Activated gamma-delta T cell treated with anti-CD3 and anti-CD28 coated beads, Interleukin-2, amount 50 U/mL, for 16 hours (primary cell): ENCODE measurements at places on chromosomes 6 and 20.

DNA sequence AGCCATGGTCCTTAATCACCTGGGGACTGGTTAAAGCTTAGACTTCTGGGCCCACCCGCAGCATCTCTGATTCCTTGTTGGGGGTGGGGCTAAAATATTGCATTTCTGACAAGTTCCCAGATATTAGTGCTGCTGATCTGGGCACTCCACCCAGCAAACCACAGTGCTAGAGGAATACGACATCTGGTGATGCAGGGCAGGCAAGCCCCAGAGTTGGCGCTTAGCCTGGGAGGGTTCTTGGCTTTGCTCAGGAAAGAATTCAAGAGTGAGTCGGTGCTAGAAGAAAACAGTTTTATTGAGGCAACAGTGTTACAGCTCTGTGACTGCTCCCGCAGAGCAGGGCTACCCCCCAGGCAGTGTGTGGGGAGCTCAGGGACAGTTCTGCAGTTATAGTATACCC, 210.7 kb downstream of the TFAP2C start:
- DNase-seq, result no peak

DNA sequence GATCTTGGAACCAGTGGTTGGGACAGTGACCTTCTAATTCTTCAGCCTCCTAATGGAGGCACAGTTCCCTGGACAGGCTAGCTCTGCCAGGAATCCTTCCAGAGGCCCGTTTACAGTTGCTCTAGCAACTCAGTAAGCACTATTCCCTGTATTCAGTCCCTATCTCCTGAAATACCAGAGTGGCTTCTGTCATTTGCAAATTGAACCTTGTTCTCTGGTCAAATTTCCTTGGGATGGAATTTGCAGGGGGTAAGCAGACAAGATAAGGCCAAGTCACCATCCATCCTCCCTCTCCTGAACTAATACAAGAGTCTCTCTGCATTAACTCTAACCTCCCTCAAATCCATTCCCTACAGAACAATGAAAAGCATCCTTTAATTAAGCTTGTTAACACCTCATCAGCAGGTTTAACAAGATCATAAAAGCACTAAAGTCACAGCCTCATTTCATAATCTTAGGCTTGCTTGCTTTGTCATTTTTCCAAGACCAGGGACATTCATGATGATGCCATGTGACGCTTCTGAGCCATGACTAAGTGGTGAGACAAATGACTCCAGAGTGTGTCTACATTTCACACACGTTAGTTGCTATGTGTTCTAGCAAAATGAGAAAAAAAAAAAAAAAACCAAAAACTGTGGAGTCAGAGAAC, 37.1 kb downstream of the SLC22A23 start:
- no peak for DNase-seq

DNA sequence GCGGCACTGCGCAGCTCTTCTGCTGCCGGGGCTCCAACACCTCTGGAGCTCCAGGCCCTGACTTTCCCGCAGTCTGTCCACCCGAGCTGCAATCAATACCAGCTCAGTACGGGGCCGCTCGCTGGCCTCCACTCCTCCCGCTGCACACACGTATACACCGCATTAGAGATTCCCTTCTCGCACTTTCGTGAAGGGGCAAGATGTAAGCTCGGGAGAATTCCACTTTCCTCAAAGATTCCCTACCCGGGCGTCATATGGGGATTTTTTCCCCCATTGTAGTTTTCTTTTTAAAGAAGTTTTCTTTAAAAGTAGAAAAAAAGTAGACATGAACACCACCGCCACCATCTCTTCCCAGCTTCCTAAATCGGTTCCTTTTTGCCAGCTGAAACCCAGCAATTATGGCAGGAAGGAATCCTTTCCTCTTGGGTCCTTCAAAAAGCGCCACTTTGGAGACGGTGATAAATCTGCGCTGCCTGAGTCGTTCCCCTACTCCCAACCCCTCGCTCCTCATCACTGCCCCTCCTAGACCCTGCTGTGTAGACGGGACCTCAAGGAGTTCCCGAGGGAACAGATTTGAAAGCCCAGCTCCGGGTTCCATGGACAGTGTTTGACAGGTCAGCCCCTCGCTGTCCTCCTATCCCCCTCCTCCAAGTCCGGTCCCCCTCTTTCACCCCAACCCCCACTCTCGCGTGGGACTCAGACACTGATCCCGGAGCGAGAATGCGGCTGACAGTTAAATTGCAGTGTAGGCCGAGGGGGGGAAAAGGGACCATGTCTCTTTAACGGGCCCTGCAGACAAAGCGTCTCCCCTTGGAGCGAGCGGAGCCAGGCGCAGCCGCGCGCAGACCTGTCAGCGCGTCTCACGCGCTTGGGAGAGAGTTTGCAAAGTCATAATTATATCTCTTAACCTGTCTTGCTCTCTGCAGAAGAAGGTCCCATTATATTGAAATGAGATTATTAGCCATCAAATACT, 39.5 kb downstream of the NCR2 start:
- DNase-seq, result no peak

DNA sequence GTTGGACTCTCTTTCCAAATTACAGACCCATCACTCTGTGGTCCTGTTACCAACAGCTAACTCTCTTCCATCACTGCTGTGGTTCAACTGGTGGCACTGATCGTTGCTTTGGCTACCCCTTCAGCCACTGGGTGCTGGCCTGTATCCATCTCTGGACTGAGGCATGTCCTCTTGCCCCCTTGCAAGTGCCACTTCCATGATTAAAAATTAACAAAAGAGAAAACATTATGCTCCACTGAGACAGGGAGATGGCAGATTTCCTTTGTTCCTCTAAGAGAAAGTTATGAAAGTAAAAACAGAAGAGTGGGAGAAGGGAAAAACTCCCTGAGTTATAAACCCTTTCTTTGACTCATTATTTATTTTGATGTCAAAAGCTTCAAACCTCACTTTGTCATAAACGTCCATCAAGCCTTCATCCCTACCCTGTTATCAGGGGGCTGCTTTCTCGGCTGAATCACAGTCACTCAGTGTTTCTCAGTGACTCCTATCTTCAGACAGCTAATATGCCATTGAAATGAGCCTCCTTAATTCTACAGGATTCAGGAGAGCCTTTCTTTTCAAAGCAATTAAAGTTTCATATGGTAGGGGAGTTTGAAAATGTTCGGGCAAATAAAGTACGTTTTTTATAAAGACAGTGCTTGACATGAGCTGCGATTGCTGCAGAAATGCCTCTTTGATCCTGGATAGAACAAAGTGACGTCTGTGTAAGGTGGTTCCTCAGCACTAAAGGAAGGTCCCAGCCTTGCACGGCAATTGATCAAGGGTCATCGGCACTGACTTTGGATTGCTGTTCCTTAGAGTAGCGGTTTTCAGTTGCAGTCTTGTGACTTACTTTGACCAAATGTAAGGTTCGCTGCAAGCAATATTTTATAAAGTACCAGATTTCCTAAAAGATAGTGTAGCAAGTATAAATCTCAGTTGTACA, 49.9 kb upstream of the PBOV1 start:
- DNase-seq, result no peak

GRCh38 chr6:34656378-34657036, 40.1 kb downstream of the ILRUN start:
- DNase-seq, result no peak

DNA sequence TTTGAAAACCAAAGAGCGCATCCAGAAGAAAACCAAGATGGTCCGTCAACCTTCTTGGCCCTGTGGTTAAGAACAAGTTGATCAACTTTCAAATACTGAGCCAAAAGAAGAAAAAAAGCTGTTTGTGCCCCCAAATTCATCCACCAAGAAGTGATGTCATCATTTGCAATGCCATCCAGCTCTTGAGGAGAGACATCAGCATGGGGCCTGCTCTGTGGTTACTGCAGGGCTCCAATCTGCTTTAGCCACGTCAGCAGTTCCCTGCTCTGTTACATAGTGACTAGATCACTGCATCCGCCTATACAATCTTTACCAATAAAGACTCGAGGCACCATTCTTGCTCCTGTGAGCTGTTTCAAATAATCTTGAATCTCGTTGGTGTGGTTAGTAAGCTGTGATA, 75.0 kb upstream of the BLCAP start:
- no peak for DNase-seq

- DNase-seq, result no peak
Measured at GRCh38 chr6:118501765-118502164, 46.3 kb upstream of the PLN start.

- DNase-seq, result no peak
Measured at GRCh38 chr20:63483834-63484233, 11.4 kb upstream of the KCNQ2 start.

DNA sequence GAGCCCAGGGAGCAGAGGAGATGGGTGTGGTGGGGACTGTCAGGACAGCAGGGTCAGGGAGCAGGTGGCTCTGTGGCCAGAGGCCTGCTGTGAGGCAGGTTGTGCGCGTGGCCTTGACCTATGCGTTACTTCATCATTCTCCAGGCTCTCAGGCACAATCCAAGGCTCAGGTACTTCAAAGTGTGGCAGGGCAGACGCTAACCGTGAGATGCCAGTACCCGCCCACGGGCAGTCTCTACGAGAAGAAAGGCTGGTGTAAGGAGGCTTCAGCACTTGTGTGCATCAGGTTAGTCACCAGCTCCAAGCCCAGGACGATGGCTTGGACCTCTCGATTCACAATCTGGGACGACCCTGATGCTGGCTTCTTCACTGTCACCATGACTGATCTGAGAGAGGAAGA, 535 bp downstream of the NCR2 start:
- DNase-seq, result no peak

GRCh38 chr6:34657307-34657978, 39.1 kb downstream of the ILRUN start:
- no peak for DNase-seq

GRCh38 chr20:55417836-55418235, 587.5 kb downstream of the CBLN4 start:
- no peak for DNase-seq

DNA sequence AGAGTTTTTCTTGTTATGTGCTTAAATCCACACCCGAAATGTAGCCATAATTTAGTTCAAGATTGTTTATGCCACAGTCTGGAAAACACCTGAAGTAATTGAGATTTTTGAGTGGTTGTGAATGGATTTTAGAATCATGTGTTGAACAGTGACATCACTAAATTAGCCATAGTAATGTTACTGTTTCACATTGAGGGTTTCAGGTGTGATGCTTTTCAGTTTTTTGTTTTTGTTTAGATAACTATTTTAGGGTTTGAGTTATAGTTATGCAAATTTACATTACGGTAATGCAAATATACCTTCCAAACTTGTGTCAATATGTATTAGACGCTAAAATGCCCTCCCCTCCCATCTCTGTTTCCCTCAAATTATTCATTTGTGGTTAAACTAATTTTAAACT, 22.9 kb downstream of the QKI start:
- DNase-seq, result no peak

DNA sequence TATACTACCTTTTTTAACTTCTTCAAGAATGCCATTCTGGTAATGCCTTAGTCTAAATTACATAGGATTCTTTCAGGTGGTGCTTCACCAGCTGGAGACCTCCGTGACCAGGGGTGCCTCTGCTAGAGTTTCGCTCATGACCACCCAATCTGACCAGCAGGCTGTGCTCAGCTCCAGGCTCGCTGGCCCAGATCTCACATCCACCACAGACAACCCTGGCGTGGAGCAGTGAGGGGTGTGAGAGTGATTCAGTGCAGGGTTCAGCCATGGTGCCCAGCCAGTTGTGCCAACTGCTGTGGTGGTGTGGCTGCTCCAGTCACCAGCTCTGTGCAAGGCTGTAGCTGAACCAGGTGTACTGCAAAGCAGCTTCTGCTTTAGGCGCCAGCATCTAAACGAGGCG, 198.6 kb downstream of the MMUT start:
- DNase-seq, result no peak

DNA sequence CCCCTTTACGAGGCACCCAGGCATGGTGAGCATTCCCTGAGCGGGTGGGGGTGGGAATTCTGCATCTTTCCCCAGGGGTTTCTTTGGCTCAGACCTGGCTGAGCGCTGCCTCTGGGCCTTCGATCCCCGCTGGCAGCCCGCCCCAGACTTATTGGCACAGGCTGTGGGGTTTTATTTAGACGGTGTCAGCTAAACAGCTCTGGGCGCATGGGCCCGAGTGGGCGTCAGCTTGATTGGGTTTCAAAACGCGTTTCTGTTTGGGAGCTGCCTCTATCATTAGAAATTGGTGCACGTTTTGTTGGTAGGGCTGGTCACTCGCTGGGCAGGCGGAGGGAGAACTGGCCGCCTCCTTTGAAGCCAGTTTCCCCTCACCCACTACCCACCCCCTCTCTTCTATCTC, 21.0 kb downstream of the PMEPA1 start:
- DNase-seq, result no peak

DNA sequence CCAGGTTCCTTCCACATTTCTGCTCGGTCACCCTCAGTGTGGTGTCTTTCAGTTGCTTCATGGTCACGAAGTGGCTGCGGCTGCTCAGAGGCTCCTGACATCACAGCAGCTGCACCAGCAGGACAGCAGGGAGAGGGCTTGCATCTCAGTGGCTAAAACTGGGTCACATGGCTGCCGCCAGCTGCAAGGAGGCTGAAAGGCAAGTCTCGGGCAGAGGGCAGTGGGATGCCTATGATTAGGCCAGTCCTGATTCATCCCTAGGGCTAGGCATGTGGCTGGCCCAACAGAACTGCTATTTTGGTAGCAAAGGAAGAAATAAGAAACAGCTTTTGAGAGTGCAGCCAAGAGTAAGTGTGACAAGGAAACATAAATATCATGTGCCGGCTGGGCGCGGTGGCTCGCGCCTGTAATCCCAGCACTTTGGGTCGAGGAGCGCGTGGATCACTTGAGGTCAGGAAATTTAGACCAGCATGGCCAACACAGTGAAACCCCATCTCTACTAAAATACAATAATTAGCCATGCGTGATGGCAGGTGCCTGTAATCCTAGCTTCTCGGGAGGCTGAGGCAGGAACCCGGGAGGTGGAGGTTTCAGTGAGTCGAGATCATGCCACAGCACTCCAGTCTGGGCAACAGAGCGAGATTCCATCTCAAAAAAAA, 46.6 kb downstream of the RBM38 start:
- no peak for DNase-seq

- DNase-seq, result no peak
Measured at GRCh38 chr6:16623731-16624130, 137.5 kb downstream of the ATXN1 start.

- DNase-seq, result no peak
Measured at GRCh38 chr6:44609051-44609612, 221.6 kb downstream of the CDC5L start.

GRCh38 chr6:110324548-110324947, 33.6 kb downstream of the METTL24 start:
- DNase-seq, result no peak

DNA sequence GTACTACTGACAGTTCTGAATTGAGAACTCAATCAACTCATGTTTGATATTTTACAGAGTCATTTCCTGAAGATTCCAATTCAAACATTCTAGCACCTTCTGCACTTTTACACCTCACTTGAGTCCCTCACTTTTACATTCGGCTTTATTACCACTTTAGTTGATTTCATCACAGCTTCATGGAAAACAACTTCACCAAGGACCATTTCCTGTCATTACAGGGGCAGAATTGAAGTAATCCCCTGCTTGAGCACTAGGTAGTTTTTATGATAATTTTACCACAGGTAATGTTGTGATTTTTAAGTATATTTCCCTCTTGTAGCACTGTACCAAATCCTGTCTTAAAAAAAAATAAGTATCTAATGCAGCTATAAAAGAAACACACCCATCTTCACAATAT, 312.9 kb downstream of the BTBD9 start:
- DNase-seq, result no peak
